Midbrain (tissue), 1 donor: ENCODE measurements at places on chromosomes 7 and 10.

DNA sequence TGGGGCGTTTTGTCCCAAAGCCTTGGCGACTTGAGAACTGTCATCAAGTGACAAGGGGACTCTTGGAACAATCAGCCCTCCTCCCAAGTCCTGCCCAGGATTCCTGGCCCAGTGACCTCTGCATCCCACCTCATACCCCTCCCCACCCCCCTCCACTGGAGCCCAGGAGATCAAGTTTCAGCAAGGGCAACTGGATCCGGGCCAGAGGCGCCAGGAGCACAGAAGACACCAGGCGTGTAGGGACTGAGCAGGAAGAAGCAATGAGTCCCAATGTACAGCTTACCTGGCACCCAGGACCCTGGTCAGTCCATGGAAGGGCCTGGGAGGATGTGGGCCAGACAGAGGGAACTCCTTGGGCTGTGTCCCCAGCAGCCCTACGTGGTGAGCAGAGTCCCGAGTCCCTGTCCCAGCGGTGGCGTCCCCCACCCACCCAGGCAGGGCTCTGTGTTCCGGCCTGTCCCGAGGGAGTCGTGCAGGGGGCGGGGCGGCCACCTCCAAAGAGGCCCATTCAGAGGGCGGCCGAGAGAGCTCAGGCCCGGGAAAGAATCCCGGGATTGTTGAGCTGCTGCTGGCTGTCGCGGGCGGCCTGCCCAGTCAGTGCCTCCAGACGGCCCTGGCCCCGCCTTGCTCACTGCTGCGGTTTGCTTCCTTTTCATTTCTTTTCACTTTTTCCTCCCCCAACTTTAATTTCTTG, 254.1 kb downstream of the TNS3 start:
- DNase-seq = peak; percentile 86

GRCh38 chr7:88312061-88312663, 5.5 kb upstream of the STEAP4 start:
- DNase-seq = no peak

- DNase-seq = no peak
These were observed 189.3 kb downstream of the POLR1F start for GRCh38 chr7:19519443-19520021.

- no peak for DNase-seq
These were observed 130.7 kb upstream of the FAM13C start for GRCh38 chr10:59493017-59493416.

GRCh38 chr10:124020981-124021815, 72.2 kb downstream of the CHST15 start:
- no peak for DNase-seq
